Mesendoderm (in vitro differentiated cells): ENCODE measurements at places on chromosomes 7 and 10.

- no peaks in the 10 kb centered on the region for H3K27me3 ChIP-seq
- DNase-seq, result no peak
- H3K4me1 ChIP-seq, result no peaks in the 10 kb centered on the region
- no peaks in the 10 kb centered on the region for H3K36me3 ChIP-seq
- no peak overlapping the region for H3K27ac ChIP-seq
Measured at GRCh38 chr10:6128087-6128486, 39.3 kb downstream of the RBM17 start.

DNA sequence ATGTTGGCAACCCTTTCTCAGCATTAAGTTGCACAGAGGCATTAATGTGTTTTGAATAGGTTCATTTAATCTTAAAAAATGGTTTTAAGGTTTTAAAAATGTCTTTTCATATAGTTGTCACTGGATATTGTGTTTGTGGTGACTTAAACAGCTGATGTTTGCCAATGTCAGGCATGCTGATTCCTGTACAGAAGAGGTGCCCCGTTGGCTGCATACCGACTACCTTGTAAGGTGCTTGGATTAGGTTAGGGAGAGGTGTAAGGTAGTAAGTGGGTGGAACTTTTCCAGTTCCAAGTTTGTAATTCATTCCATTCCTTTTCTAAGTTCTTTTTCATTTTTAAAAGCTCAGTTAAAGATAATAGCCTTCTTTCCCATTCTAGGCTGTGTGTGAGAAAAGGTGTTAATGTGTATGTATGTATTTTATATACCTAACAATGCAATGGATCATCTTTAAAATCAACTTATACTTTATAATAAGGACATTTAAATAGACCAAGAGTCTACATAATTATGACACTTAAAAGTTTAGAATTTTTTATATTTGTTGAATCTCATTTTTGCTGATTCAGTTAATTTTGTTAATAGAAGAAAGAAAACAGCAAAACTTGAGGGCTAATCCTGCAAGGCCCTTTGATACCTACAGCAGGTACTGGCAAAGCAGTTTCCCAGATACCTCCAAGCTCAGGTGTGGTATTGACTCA is 155.2 kb downstream of the LCOR start:
- H3K27ac ChIP-seq, result no peak overlapping the region
- no peaks in the 10 kb centered on the region for H3K4me1 ChIP-seq
- no peaks in the 10 kb centered on the region for H3K36me3 ChIP-seq

GRCh38 chr7:67518580-67518979 is 521.9 kb downstream of the TYW1 start:
- H3K27me3 ChIP-seq, result no peaks in the 10 kb centered on the region
- no peak overlapping the region for H3K27ac ChIP-seq
- DNase-seq, result no peak

GRCh38 chr10:17179002-17179401 is 22.5 kb downstream of the TRDMT1 start:
- no peak overlapping the region for H3K27ac ChIP-seq
- no peak overlapping the region for H3K4me3 ChIP-seq
- H3K36me3 ChIP-seq, result no peaks in the 10 kb centered on the region
- H3K27me3 ChIP-seq, result no peaks in the 10 kb centered on the region
- no peaks in the 10 kb centered on the region for H3K4me1 ChIP-seq
- no peak for DNase-seq

GRCh38 chr7:140940898-140941297 is 16.2 kb upstream of the BRAF start:
- H3K4me3 ChIP-seq, result no peak overlapping the region
- no peak for DNase-seq
- H3K4me1 ChIP-seq, result no peaks in the 10 kb centered on the region
- H3K27me3 ChIP-seq, result no peaks in the 10 kb centered on the region

DNA sequence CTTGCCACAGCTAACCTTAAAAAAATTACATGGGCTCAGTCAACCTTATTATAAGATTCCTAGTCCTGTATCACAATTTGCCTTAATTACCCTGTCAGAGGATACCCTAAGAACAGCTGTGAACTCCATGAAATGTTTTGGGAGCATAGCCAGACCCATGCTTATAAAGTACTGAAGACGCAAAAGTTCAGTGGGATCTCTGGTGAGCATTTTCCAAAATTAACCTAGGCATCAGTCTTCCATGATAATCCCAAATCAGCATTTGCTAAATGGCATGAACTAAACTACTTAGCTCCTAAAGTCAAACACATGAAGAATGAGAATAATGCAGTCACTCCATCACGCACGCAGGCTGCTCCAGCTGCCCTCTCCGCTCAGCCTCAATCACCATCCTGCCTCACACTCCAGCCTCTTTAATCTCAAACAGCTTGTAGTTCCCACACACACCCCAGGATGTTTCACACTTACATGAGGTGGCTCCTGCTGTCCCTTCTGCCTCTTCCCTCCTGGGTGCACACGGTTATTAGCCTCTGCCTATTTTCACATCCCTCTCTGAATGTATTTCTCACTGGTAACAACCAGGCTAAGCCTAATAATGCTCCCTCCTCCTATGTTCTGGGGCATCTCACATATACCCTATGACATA is 15.3 kb downstream of the IGF2BP3 start:
- no peak overlapping the region for H3K27ac ChIP-seq
- peaks cover 15% of the 10 kb centered on the region for H3K4me1 ChIP-seq
- no peak overlapping the region for H3K4me3 ChIP-seq
- H3K27me3 ChIP-seq, result no peaks in the 10 kb centered on the region
- peak; percentile 88 for DNase-seq

GRCh38 chr10:98030093-98030821 is at the start of gene CRTAC1:
Gene CRTAC1, minus strand, starts transcription at chr10:98030621. Its CDS starts 149 bp downstream, at chr10:98030472.
- peak; percentile 84 for DNase-seq
- no peak within 1 kb of the TSS for H3K27ac ChIP-seq
- H3K4me1 ChIP-seq, result no peaks in the 10 kb centered on the region
- H3K27me3 ChIP-seq, result peaks cover 42% of the 10 kb centered on the region

- H3K4me3 ChIP-seq, result no peak overlapping the region
- H3K27ac ChIP-seq, result no peak overlapping the region
- H3K4me1 ChIP-seq, result no peaks in the 10 kb centered on the region
Measured at GRCh38 chr10:43595739-43596298, 10.4 kb upstream of the ZNF485 start.

- H3K27ac ChIP-seq, result peak overlapping the region; percentile 94
- peak; percentile 90 for DNase-seq
Measured at GRCh38 chr10:79404231-79404609, 41.2 kb downstream of the ZCCHC24 start.

GRCh38 chr10:80188713-80189112 is 16.6 kb downstream of the ANXA11 start:
- H3K27me3 ChIP-seq, result no peaks in the 10 kb centered on the region
- no peak overlapping the region for H3K27ac ChIP-seq
- no peaks in the 10 kb centered on the region for H3K36me3 ChIP-seq
- DNase-seq, result no peak

DNA sequence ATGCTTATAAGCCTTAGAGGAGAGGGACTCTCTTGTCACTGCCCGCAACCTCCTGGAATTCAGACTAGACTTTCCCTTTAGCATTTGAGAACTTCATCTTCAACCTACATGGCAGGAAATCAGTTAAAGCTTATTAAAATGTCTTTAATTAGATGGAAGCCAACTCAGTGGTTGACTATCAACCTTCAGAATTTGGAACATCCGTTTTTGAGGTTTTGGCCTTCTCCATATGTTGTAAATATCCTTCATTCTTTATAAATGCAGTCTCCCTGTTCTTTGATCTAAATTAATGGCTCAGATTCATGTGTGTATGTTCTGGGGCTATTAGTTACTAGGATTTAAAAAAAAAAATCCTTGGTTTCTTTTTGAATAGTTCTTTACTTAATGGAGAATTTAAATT is 85.0 kb downstream of the ANKRD61 start:
- DNase-seq, result no peak
- H3K4me1 ChIP-seq, result no peaks in the 10 kb centered on the region
- no peaks in the 10 kb centered on the region for H3K27me3 ChIP-seq
- no peak overlapping the region for H3K27ac ChIP-seq
- peaks cover 5% of the 10 kb centered on the region for H3K36me3 ChIP-seq

- no peak overlapping the region for H3K27ac ChIP-seq
- no peaks in the 10 kb centered on the region for H3K27me3 ChIP-seq
- no peak for DNase-seq
- H3K4me3 ChIP-seq, result no peak overlapping the region
- H3K4me1 ChIP-seq, result peaks cover 6% of the 10 kb centered on the region
- no peaks in the 10 kb centered on the region for H3K36me3 ChIP-seq
Measured at GRCh38 chr10:113020838-113021237, 70.8 kb downstream of the TCF7L2 start.
